Stimulated activated CD8-positive, alpha-beta memory T cell treated with anti-CD3 and anti-CD28 coated beads, Interleukin-7, amount 100 ng/mL, for 1 hour (primary cell): ENCODE measurements at places on chromosomes 3 and 15.

GRCh38 chr15:40255033-40255432 is 16.2 kb downstream of the PAK6 start:
- no peak for DNase-seq

GRCh38 chr15:28942571-28942970 is 56.8 kb downstream of the APBA2 start:
- no peak for DNase-seq

- DNase-seq, result no peak
Observed at GRCh38 chr3:113268311-113268710, 57.0 kb downstream of the BOC start.

DNA sequence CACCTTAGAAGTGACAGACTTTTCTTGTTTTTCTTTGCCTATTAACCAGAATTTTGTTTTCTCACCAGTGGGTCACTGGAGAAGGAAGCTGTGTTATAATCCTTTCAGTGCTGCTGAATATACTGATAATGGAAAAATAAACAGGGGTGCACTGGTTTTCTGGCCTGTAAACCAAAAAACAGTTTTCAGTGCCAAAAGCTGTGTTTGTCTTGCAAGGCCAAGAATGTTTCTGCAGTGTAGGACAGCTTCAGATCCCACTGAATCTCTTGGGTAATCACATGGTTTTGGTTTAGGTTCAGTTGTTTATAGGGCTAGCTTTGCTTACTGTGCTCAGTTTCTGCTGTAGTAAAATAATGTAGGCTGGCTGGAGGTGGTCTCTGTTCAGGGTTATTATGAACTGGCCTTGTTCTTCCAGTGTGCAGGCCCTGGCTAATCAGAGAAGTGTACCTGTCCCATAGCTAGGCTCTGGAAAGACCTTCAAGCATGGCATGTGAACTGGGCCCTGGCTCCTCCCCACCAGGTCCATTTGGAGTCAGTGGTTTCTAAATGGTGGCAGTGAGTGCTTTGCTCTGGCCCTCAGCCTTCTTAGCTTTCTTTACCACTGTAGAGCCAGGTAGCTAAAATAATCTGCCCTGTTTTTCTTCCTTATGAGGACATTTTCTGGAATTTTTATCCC is 18.7 kb downstream of the PDE8A start:
- DNase-seq, result no peak

DNA sequence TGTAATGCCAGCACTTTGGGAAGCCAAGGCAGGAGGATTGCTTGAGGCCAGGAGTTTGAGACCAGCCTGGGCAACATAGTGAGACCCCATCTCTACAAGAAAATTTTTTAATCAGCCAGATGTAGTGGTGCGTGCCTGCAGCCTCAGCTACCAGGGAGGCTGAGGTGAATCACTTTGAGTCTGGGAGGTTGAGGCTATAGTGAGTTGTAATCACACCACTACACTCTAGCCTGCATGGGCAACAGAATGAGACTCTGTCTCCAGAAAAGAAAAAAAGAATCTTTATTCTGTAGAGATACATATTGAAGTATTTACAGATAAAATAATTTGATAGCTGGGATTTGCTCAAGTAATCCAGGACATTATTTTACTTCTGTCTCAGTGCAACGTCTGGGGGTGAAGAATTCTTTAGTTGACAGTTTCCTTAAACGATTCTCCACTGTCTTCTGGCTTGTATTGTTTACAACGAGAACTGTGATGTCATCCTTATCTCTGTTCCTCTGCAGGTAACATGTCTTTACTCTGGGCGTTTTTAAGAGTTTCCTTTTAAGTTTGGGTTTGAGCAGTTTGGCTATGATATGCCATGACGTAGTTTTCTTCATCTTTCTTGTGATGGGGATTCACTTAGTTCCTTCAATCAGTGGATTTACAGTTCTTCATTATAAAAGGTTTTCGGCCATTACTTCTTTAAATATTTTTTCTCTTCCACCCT is 26.3 kb downstream of the KPNA1 start:
- no peak for DNase-seq

GRCh38 chr3:23128655-23129054 is 74.5 kb upstream of the UBE2E2 start:
- no peak for DNase-seq
